Stimulated activated CD8-positive, alpha-beta memory T cell treated with anti-CD3 and anti-CD28 coated beads, Interleukin-15, amount 100 ng/mL, for 4 hours (primary cell): ENCODE measurements at places on chromosomes 16 and 17.

GRCh38 chr17:32835291-32835761, 41.6 kb downstream of the MYO1D start:
- no peak for DNase-seq

- no peak for DNase-seq
These were observed 198.8 kb upstream of the CDH5 start for GRCh38 chr16:66167564-66168291.

GRCh38 chr17:50766222-50767023, 895 bp downstream of the ANKRD40CL start:
- DNase-seq = no peak

GRCh38 chr16:13912891-13913290, 7.1 kb upstream of the ERCC4 start:
- DNase-seq = no peak

DNA sequence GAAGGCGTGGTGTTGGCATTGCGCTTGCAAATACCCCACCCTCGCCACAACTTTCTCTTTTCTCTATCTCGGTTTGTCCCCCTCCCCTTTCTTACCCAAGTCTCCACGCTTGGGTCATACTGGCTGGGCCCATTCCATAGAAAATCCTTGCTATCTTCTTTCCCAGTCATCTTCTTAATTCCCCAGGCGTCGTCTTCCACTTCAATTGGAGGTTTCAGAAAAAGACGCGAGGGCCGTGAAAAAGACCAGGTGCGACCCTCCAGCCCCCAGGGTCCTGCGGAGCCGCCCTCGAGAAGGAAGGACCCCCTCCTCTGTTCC, 8.3 kb downstream of the IRX5 start:
- DNase-seq = no peak

DNA sequence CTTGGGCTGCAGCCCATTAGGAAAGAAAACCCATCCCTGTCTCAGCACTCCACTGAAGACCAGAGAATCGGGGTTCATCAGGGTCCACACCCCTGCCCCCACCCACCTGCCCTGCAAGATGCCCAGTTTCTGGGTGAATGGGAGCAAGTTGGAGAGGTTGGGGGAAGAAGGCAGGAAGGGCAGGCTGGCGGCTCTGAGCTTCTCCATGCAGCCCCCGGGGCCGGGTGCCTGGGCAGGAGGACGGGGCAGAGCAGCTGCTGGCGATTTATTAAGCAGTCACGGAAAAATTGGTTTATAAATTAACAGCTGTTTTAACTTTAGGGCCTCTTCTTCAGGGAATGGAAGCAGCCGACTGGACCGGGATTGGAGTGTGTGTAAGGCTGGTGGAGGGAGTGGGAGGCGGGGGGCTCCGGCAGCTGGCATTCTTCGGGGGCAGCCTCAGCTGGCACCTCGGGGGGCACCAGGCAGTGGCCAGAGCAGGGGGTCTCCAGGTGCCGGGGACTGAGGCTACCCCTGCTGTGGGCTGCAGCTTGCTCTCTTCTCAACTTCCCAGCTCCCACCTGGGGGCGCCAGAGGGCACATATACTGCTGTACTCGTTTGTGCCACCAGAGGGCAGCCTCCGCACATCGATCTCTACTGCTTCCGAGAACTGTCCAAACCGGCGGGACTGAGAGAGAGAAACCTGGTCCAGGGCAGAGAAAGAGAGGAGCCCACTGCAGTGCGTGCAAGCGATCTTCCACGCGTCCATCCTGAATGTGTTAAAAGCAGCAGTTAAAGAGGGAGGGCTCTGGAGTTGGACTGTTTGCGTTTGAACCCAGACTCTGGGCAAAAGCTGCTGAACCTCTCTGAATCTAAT, 5.0 kb upstream of the PPP1R1B start:
- DNase-seq = peak; percentile 65
